ENCODE measurements at places on chromosomes 5 and 9.

DNA sequence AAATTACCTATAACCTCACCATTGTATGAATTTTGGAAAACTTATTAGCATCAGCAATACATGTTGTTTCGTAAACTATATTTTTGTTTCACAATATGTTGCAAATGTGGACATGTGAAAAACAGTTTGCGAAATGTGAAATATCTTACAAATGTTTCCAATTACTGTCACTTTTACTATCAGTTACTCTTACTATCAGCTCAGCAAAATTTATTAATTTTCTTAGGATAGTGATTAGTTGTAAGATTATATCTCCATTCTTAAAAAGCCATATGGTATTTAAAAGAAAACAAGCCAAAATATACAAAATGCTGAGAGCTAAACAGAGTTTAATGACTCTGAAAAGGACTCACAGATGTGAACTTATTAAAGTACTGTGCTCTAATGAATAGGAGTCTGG, 111.9 kb upstream of the LPAR1 start:
- DNase-seq, result no peak

DNA sequence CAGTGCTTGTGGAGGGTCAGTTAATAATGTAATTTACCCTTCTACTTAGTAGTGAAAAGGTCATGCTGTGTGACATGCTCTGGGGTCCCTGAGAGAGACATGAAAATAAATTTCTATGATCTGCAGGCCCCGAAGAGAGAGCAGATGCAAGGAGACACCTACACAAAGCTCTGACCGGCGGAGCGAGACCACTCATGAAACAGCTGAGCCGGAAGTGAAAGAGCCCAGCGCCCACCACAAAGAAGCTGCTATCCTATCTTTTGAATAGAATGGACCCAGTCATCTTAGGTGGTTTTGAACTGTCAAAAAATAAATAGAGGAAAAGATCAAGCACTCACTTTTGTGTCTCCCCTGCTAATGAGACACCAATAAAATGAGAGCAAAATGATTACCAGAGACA, 190.0 kb downstream of the MED10 start:
- DNase-seq, result no peak

- no peak for DNase-seq
Observed at GRCh38 chr9:123355761-123356431, at the start of gene CRB2. TSS of gene CRB2 (plus strand) at chr9:123356197. CDS start at chr9:123356261, 64 bp downstream.

- DNase-seq, result no peak
Observed at GRCh38 chr5:122253794-122254193, 58.2 kb upstream of the SNCAIP start.

- no peak for DNase-seq
Observed at GRCh38 chr9:117734082-117734481, 29.9 kb downstream of the TLR4 start.

GRCh38 chr9:37255187-37255586, 134.8 kb downstream of the ZCCHC7 start:
- no peak for DNase-seq
